NCI-H446 (cell line): ENCODE measurements at places on chromosomes 1 and 21.
A peak's percentile ranks its signal among the peaks of the same experiment; 100 is the strongest.

DNA sequence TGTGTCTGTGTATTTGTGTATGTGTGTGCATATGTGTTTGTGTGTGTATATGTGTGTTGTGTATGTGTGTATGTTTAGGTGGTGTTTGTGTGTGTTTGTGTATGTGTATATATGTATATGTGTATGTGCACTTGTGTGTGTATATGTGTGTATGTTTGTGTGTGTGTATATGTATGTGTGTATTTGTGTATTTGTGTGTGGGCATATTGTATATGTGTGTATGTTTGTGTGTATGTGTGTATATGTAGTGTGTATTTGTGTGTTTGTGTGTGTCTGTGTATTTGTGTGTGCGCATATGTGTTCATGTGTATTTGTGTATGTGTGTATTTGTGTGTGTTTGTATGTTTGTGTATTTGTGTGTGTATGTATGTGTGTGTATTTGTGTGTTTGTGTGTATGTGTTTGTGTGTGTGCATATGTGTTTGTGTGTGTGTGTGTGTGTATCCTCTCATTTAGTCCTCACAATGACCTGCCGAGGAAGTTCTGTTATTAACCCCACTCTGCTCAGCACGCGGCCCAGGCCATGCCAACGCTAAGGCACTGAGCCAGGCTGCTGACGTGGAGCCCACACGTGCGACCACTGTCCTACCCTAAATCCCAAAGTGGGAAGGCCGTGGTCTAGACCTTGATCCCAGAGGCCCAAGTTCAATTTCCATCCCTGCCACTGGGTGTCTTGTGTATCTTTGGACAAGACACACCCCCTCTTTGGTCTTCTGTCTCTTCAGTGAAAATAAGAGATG, 43.2 kb upstream of the TMEM51 start:
- DNase-seq = no peak

GRCh38 chr21:42546433-42546832, 32.8 kb downstream of the SLC37A1 start:
- no peak for DNase-seq

DNA sequence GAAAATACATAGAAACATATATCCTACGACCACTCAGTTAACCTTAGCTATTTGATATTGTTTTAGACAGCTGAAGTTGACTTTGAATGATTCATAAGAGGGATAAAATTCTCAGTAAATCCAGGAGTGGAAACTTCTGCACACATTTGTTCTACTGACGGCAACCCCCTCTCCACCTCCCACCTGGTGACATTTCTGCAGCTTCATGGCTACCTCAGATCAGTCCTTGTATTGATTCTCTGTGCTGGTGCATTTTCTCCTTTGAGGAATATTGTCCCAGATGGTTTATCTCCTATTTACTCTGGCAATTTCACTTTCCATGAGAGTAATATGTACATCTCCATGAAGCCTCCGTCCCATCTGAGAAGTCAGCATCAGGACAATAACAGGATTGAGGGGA, 57.7 kb upstream of the COA6 start:
- no peak for DNase-seq

DNA sequence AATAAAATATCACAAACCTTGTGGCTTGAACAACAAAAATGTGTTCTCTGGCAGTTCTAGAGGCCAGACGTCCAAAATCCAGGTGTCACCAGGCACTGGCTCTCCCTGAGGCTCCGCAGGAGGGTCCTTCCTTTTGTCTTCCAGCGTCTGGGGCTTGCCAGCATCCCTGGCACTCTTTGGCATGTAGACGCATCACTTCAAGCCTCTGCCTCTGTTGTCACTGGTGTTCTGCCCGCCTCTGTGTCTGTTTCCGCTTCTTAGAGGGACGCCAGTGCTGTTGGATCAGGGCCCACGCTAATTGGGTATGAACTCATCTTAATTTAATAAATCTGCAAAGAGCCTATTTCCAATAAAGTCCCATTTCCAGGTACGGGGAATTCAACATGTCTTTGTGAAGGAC, 273.7 kb upstream of the C1orf174 start:
- no peak for DNase-seq

GRCh38 chr1:172338295-172338735, 82.2 kb upstream of the C1orf105 start:
- DNase-seq = no peak

DNA sequence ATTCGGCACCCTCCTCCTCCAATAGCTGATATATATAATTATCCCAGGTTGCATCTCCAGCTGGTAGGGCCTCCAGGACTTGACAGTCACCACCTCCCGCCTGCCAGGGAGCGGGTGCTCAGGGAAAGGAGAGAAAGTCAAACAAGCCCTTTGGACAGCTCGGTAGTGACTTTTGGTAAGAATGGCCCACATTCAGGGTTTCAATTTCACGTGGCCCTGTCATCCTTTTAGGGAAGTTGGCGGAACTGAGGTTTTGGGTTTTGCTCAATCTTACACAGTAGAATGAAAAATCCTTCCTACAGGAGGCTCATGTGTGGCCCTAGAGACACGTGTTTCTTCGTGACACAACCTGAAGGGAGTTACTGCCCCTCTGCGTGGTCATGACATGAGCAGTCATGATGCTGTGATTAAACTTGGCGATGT, 44.2 kb downstream of the CAPN8 start:
- DNase-seq = no peak

DNA sequence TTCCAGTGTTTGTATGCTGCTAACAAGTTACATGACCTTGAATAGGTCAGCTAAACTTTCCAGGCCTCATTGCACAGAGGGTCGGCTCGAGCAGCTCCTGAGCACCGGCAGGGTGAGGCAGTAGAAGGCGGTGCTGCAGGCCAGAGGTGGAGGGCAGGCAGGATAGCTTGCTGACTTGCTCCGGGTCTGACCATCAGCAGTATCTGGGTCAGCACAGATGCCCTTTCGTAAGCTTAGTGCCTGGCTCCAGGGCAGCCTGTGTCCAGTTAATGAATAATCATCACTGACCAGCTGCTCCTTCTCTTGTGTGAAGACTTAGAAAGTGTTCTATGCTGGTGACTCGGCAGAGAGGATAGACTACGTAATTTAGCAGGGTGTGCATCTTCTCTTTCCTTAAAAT, 6.9 kb downstream of the MAPKAPK2 start:
- no peak for DNase-seq

GRCh38 chr1:54323921-54324250, 82.3 kb downstream of the SSBP3 start:
- DNase-seq = no peak

- DNase-seq = no peak
Measured at GRCh38 chr1:41232305-41232704, 9.8 kb downstream of the SCMH1 start.

GRCh38 chr1:157399984-157400382, 152.3 kb downstream of the FCRL5 start:
- no peak for DNase-seq

- DNase-seq = no peak
Measured at GRCh38 chr1:199821029-199821779, 206.3 kb upstream of the NR5A2 start.

- DNase-seq = no peak
Measured at GRCh38 chr21:45544449-45545235, 2.4 kb upstream of the SLC19A1 start.

- DNase-seq = no peak
Measured at GRCh38 chr1:104592926-104593325, 843.2 kb downstream of the AMY1C start.

DNA sequence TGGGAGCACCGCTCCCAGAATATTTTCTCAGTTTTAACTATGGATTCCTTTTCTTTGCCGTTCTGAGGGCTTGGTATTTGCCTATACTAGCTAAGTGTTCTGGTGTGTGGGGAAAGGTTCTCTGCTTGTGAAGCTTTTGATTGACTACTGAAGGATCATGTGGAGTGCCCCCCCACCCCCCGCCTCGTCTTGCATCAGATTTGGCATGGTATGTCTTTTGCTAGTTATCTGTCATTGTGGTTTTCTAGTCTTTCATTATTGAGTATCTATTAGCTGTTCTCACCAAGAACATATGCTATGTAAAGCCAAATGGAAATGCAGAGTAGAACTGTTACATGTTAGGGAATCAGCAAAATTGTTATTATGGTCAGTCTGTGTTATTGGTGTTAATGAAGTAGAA, 58.3 kb downstream of the MACF1 start:
- no peak for DNase-seq

DNA sequence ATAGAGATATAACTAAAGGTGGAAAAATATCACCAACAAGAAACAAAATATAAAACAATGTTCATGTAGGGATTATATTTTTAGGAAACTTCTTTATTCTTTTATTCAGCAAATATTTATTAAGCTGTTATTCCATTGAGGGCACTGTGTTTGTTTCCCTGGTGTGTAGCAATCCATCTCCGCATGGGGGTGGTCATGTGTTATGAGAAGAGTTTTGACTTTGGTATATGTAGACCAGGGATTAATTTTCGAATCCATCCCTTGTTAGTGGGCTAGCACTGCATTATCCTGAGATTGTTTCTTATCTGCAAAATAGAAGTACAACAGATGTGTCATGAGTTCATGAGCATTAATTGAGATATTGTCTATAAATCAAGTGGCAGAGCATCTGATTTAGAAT, 190.2 kb upstream of the LRRC7 start:
- DNase-seq = no peak

GRCh38 chr1:227766653-227767277, 31.5 kb downstream of the SNAP47 start:
- no peak for DNase-seq

GRCh38 chr1:226991920-226992319, 51.8 kb downstream of the COQ8A start:
- no peak for DNase-seq

- peak; percentile 5 for DNase-seq
Measured at GRCh38 chr1:231642618-231643017, 16.0 kb downstream of the DISC1 start.

DNA sequence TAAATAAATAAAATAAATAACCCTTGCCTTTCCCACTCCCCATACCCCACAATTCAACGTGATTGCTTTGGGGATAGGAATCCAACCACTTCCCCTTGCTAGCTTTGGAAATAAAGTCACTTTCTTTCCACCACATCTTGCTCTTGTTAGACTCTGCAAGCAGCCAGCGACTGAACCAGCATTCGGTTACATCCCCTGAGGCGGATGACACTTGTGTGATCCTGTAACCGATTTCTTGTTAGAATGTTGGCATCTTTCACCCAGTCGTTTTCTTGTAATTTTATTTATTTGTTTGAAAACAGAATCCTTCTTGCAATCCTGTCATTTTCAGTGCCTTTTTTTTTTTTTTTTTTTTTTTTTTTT, 1.6 kb upstream of the IFNGR2 start:
- no peak for DNase-seq

GRCh38 chr1:204725821-204726448, 40.4 kb upstream of the LRRN2 start:
- no peak for DNase-seq

GRCh38 chr1:78792756-78793155, 143.1 kb downstream of the IFI44 start:
- DNase-seq = no peak

DNA sequence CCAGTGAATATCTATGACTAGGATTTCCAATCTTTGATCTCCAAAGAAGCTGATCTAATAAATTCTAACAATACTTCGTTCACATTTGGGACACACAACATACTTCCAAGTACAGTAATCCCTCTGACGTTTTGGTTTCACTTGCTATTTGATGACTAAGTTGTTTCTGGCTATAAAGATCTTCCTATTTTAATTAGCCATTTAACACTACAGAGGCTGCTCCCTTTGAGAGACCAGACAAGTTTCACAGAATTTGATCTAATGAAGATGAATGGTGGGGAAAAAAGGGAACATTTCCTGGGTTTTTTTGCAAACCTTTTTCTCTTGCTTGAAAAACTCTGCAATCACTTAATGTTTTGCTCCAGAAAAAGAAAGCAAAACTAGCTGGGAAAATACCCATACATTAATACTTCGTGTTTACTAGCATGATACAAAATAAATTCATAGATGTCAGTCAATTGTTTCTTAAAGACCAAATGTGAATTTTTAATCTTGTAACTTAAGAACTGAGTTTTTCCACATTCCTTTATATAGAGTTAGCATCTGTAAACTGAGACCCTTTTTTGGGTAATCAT, 28.0 kb upstream of the GLIS1 start:
- no peak for DNase-seq

DNA sequence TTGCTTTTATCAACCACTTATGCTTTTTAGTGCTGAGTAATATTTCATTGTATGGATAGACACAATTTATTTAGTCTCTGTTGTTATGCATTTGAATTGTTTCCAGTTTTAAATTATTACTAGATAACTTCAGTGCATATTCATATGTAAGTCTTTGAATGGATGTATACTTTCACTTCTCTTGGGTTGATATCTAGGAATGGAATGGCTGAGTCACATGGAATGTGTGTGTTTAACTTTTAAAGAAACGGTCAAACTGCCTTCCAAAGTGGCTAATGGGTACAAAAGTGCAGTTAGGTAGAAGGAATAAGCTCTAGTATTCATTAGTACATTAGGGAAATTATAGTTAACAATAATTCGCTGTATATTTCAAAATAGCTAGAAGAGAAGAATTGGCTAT, 82.4 kb downstream of the NPHS2 start:
- DNase-seq = no peak

- no peak for DNase-seq
Measured at GRCh38 chr1:25486602-25487001, 55.9 kb downstream of the MACO1 start.

- DNase-seq = peak; percentile 55
Measured at GRCh38 chr1:168488138-168488537, 55.7 kb downstream of the XCL2 start.

DNA sequence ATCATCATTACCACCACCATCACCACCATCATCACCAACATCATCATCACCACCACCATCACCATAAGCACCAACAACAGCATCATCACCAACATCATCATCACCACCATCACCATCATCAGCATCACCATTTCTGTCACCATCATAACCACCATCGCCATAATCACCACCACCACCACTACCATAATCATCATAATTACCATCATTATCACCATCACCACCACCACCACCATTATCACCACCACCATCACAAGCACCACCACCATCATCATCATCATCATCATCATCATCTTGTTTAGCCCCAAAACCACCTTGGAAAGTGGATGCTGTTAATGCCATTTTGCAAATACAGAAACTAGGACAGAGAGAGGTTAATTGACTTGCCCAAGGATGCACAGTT, 22.5 kb downstream of the CAMK2N1 start:
- DNase-seq = no peak

DNA sequence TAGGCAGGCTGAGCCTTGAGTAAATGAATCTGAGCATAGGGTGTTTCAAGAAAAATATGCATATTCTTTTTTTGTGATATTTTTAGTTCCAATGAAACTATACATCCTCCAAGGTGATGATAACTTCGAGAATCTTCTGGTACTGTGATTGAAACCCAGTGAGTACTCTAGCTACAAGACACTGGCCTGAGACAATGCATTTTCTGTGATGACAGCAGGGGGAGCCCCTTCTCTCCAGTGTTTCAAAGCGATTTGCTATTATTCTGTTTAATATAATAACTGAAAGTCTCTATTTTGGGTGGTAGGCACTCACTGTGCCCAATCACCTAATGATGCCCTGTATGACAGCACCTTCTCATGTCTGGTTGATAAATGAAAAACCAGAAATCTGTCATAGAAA, 12.1 kb downstream of the IRF2BP2 start:
- peak; percentile 75 for DNase-seq
